ENCODE measurements at places on chromosomes 5 and 9. TPM values are rescaled to one million over a fixed set of nuclear protein-coding genes. Genes with fewer than 3 reads are reported as not detected.

DNA sequence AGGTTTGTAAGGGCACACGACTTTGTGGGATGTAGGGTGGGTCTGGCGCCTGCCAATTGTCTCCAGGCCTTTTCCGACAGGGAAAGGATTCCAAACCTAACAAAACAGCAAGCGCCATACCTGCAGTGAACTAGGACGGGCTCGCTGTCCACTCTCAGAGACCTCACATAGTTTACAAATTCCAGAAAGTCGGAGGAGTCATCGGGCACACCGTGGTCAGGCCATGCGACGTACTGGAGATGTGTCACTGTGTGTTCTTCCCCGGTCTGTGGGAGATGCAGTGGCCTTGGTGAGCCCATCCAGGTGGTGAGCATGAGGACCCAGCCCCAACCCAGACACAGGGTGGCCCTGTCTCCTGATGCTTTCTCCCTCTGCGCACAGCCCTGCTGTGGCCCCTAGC lies 61.3 kb upstream of the EPB41L4B start:
- H3K27ac ChIP-seq, result no peak overlapping the region
- DNase-seq, result no peak
- H3K27me3 ChIP-seq, result peaks cover 24% of the 10 kb centered on the region

DNA sequence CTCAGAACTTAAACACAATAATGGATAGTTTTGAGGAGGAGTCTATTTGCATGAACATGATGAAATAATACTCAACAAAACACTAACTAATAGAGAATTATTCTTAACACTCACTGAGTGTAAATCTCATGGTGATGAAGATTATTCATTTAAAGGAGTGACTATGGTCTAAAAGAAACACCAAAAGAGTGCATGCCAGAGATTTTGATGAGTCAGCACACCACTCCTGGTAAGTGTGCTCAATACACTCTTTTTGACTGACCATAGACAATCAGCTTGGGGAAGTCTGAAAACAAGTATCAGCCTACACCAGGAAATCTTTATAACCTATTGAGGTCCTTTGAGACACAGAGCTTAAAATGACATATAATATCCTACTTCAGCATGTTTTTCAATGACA lies 6.8 kb upstream of the FST start:
- no peaks in the 10 kb centered on the region for H3K36me3 ChIP-seq
- H3K27me3 ChIP-seq, result peaks cover 33% of the 10 kb centered on the region
- peaks cover 3% of the 10 kb centered on the region for H3K4me1 ChIP-seq
- H3K27ac ChIP-seq, result no peak overlapping the region

DNA sequence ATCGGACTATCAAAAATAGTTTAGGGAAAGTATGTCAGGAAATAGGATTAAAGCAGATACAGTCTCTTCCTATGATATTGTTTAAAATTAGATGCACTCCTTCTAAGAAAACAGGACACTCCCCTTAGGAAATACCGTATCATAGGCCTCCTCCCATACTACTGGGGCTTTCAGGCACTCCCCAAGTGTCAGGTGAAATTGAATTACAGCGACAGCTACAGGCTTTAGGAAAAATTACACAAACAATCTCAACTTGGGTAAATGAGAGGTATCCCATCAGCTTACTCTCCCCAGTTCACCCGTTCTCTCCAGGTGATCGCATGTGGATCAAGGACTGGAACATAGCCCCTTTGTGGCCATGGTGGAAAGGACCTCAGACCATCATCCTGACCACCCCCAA lies 110.4 kb upstream of the EPB41L4A start:
- no peaks in the 10 kb centered on the region for H3K36me3 ChIP-seq
- no peak overlapping the region for H3K27ac ChIP-seq
- H3K4me1 ChIP-seq, result peaks cover 11% of the 10 kb centered on the region
- no peaks in the 10 kb centered on the region for H3K27me3 ChIP-seq
- DNase-seq, result no peak

GRCh38 chr5:126591549-126591948 lies 3.5 kb downstream of the ALDH7A1 start:
- H3K4me1 ChIP-seq, result peaks cover 24% of the 10 kb centered on the region
- H3K27ac ChIP-seq, result no peak overlapping the region
- no peak overlapping the region for H3K4me3 ChIP-seq
- H3K27me3 ChIP-seq, result no peaks in the 10 kb centered on the region
- peaks cover 2% of the 10 kb centered on the region for H3K36me3 ChIP-seq

GRCh38 chr9:71608825-71609447 lies 159.4 kb downstream of the CEMIP2 start:
- no peaks in the 10 kb centered on the region for H3K27me3 ChIP-seq
- no peak overlapping the region for H3K27ac ChIP-seq
- H3K4me1 ChIP-seq, result no peaks in the 10 kb centered on the region
- H3K4me3 ChIP-seq, result no peak overlapping the region
- DNase-seq, result no peak
- H3K36me3 ChIP-seq, result peaks cover 3% of the 10 kb centered on the region

GRCh38 chr9:129898185-129898584 lies 62.9 kb downstream of the USP20 start:
- H3K27me3 ChIP-seq, result no peaks in the 10 kb centered on the region
- peaks cover 34% of the 10 kb centered on the region for H3K36me3 ChIP-seq
- no peak for DNase-seq

DNA sequence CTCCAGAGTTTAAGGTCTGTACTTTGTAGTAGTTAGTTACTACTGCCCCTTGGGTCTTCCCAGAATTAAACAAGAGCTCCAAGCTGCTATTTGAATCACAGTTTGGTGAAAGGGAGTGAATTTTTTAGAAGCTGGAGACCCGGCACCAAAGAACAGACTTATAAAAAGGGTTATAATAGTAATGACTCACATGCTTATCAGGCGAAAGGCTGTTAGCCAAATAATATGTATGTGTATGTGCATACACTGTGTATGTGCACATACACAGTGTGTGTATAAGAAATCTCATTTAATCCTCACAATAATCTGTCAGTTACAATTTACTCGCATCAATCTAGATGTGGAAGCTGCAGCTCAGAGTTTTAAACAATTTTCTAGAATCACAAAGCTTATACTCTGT lies 59.5 kb upstream of the ITGA1 start:
- no peak overlapping the region for H3K4me3 ChIP-seq
- no peak for DNase-seq
- H3K36me3 ChIP-seq, result no peaks in the 10 kb centered on the region
- H3K27me3 ChIP-seq, result no peaks in the 10 kb centered on the region
- peaks cover 60% of the 10 kb centered on the region for H3K4me1 ChIP-seq
- H3K27ac ChIP-seq, result peak overlapping the region; percentile 87

The DBH gene
- not detected for total RNA-seq
